ENCODE measurements at places on chromosomes 4 and X.

GRCh38 chr4:20626326-20627005, 73.8 kb upstream of the PACRGL start:
- no peak for DNase-seq

- DNase-seq, result no peak
These were observed 177.2 kb downstream of the MOSPD2 start for GRCh38 chrX:15050395-15050794.

- no peak for DNase-seq
These were observed 192.3 kb upstream of the CXorf66 start for GRCh38 chrX:140157611-140158010.

DNA sequence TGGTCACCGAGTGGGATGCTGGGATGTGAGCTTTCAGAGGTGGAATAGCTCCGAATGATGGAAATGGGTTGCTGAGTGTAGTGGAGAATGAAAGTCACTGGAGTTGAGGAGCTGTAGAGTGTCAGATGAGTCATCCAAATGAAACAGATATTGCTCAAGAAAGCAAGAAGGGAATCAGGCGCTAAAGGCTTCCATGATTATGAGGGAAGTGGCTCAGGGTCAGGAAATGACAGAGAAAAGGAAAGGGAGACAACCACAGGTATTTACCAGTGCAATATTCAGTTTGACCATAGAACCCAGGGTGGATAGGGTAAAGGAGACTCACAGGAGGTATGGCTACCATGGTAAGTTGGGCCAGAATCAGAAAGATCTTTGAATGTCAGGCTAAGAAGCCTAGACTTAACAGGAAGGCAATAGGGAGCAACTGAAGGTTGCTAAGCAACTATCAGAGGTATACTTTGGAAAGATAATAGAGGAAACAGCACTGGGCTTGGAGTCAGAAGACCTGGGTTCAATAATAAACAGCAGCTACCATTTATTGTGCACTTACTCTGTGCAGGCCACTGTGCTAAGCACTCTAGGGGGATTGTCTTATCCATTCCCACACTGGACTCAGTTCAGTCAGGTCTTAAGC, 11.7 kb downstream of the LAS1L start:
- no peak for DNase-seq

GRCh38 chr4:103067841-103068547, 8.6 kb downstream of the SLC9B2 start:
- DNase-seq, result no peak

GRCh38 chr4:84995386-84995785, 28.9 kb upstream of the WDFY3 start:
- no peak for DNase-seq

DNA sequence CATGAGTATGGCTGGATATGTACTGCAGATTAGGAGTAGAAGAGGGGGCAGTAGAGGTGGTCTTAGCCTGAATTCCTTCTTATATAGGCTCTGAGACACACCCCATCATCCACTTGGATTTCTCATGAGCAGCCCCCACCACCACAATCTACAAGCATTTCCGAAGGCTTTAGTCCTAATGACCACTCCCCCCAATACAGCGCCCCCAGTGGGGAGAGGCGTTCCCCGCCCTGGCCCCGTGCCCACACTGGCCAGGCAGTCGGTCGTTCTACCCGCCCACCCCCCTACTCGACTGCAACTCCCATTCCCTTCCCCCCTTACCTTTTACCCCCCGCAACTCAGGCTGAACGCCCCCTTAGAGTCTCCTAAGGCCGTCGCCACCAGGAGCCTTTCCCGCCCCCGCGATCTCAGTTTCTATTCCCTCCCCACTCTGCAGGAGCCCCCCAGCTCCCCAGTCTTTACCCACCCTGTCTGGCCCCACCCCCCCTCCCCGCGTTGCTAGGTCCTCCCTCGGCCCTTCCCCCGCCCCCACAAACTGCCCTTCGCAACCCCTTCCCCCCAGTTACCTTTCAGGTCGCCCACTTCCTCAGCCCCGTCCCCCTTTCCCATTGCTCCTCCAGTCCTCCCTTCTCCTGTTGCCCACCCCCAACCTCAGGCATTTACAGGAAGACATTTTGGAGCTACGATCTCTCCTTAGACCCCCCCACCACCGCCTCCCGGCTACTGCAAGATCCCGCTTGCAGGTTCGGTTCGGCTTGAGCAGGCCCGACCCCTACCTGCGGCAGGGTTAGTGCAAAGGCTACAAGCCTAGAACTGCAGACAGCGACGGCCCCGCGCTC, 468 bp downstream of the ZMYM3 start:
- DNase-seq, result no peak

DNA sequence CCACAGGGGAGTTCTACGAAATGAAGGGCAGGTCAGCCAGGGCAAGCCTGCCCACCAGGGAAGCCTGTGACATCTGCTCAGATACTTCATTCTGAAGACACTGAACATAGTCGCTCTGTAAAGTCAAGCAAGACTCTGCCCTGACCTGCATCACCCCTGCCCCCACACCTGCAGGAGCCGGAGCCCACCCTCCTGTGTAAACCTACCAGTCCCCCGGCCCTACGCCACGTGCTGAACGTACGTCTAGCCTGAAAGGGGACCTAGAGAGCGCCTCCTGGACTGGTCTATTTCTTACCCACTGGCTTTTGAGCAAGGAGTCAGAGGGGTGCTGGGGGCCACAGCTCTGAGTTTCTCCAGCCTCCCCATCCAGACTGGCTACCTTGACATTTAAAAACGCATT, 11.6 kb downstream of the CCNQ start:
- DNase-seq, result no peak

GRCh38 chr4:29853833-29854232, 866.3 kb upstream of the PCDH7 start:
- no peak for DNase-seq

DNA sequence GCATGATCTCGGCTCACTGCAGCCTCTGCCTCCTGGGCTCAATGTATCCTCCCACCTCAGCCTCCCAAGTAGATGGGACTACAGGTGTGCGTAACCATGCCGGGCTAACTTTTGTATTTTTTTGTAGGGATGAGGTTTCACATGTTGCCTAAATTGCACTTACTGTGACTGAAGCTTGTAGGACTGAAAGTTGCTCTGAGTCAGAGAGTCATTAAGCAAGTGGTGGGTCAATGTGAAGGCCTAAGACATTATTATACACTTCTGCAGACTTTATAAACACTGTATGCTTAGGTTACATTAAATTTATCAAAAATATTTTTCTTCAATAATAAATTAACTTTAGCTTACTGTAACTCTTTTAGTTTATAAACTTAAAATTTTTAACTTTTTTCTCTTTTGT, 170.2 kb downstream of the FAT4 start:
- DNase-seq, result no peak

DNA sequence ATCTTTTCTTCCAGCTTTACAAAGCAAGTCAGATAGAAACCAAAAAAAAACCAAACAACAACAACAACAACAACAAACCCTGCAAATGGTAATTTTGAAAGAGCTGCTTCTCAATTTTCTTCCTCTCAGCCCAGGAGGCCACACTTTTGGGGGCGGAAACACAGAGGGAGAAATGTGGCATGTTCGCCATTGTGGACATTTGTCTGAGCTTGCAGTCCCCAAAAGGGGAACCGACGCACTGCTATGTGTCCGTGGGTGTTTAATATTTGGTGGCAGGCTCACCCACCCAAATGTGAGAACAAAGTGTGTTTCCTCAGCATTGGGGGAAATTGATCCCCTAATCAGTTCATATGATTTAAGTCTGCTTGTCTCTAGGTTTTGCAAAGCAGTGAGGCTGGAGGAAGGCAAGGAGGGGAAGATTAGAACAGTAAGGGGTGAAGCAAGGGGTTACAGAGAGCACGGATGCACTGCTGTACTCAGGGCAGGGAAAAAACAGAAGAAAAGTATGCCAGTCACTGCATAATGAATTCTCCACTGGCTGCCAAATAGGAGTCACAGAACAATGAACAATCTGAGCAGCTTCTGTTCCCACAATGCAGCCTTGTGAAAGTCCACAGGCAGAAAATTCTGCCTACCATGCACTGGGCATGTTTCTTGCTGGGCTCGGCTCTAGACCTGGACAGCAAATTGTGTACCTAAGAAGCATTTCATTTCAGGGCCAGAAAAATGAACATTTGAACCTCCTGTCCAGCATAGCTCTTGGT, 74.7 kb upstream of the GPM6B start:
- no peak for DNase-seq

DNA sequence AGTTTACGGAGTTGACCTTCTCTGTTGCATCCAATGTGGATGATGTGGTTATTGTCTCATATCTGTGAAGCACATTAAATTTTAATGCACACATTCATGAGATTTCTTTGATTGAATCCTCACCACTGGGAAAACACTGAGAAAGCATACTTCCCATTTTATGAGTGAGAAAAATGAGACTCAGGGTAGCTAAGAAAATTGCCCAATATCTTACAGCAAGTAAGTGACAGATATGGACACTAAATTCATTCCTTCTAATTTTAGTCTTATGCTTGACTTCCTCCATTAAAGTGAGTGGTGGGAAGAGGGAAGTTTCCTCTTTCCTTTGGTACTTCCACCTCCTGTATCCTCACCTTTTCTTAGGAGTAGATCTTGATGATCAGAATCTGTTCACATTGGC, 504.8 kb upstream of the BOD1L1 start:
- DNase-seq, result no peak

DNA sequence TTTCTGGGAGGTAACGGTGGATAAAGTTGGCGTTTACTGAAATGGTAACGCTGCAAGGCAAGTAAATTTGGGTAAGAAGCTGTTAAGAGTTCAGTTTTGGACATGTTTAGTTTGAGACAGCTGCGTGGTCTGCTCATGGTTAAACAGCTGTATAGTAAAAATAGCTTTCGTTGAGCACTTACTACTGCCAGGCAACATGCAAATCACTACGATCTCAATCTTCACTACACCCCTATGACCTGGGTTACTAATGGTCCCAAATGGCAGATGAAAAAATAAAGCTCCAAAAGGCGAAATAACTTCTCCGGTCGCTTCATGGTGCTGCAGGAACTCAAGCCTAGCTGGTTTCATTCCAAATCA, 22.2 kb downstream of the FABP2 start:
- no peak for DNase-seq

- DNase-seq, result no peak
These were observed 139.6 kb downstream of the SOWAHB start for GRCh38 chr4:76758290-76758882.

GRCh38 chr4:114588305-114588704, 10.3 kb upstream of the UGT8 start:
- no peak for DNase-seq
